ENCODE measurements at places on chromosomes 12 and 14. TPM values are rescaled to one million over a fixed set of nuclear protein-coding genes. Genes with fewer than 3 reads are reported as not detected.

Gene GDF3
- total RNA-seq = not detected

- no peak for DNase-seq
Observed at GRCh38 chr14:41490323-41490722, 116.4 kb upstream of the LRFN5 start.

Gene OR6C2
- total RNA-seq = not detected

- DNase-seq = no peak
Observed at GRCh38 chr12:113818833-113819232, 147.3 kb downstream of the RBM19 start.

Gene LRP1-AS
- total RNA-seq = not detected

DNA sequence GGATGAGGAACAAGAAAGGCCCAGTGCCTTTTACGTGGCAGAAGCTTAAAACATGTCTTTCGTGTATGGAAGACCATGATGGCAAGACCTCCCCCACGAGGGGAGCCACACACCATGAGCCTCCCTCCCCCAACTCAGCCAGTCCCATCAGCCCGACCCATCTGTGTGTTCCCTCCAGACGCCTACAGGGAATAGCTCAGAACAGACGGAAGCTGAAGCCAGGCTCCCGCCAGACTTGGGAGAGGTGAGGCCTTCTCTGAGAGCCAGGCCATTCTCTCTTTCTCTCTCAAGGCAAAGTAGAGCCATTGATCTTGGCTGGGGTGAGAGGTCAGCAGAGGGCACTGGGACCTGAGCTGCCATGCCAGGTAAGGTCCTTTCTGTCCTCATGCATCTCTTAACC lies 9.5 kb downstream of the REM2 start:
- DNase-seq = no peak

DNA sequence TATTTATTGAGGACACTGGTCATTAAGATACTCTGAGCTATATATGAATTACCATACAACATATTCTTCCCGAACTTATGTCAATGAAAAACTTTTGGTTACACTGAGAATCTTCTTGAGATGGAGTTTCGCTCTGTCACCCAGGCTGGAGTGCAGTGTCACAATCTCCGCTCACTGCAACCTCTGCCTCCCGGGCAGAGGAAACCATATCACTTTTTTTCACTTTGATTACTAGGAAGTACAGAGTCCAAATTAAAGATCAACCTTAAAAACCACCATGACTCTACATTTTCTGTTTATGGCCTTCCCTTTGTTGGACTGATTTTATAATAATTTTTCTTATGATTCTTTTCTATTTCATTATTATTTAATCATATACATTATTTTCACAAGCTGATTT lies 336.5 kb downstream of the FSCB start:
- no peak for DNase-seq

Gene PMCH
- total RNA-seq = not detected

- no peak for DNase-seq
Observed at GRCh38 chr12:75782069-75782581, 249.5 kb downstream of the PHLDA1 start.

GRCh38 chr12:28219827-28220226 lies 29.6 kb downstream of the CCDC91 start:
- DNase-seq = no peak

DNA sequence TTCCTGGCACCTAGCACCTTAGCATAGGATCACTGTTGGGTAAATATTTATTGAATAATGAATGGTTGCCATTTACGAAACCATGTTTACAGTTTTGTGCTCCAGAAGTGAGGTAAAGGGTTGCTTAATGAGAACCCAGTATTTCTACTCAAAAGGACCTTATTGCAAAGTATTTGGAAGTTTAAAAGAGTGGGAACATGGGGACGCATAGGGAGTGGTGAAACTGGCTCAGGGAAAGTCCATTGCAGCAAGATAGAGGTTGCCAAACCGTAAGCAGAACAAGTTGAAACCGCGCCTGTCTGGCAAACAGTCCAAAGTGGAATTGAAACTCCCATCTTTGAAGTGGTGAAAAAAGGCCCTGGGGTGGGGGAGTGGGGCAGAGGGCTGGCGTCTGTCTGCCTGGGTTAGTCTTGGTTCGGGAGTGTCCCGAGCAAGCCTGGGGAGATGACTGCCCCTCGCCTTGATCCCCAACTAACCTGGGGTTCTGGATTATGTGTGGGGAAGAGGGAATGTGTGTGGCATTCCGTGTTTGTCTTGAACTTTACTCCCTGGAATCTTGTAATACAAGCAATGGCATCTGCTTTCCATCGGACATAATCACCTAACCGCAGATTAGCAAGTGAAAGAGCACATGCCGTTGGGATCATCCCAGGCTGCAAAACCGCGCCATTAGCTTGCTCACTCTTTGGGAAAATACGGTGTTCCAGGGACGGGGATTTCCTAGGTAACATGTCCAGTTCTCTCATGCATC lies 7.2 kb downstream of the ALDH2 start:
- peak; percentile 45 for DNase-seq

DNA sequence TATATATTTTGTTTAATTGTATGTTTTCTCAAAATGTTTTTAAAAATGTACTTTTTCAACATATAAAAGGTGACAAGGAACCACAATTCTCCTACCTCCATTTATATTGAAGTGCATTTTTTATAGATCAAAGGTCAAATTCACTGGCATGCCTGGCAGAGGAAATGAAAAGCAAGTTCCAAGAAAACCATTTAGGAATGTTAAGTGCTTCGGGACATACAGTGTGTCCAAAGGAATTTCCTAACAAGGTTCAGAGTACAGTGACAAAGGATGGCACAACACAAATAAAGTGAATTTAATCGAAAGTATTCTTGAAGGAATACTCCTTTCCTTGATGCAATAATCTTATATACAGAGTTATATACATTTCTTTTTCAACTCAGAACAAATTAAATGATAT lies 242.3 kb downstream of the CCER1 start:
- no peak for DNase-seq

Gene SLC25A21
- total RNA-seq = 0.44 TPM

Gene PIANP
- 6.4 TPM for total RNA-seq

Gene RFLNA
- not detected for total RNA-seq

Measured in HFFc6 (cell line).